ENCODE measurements at places on chromosomes 7 and 10. TPM values are rescaled to one million over a fixed set of nuclear protein-coding genes. Genes with fewer than 3 reads are reported as not detected.

DNA sequence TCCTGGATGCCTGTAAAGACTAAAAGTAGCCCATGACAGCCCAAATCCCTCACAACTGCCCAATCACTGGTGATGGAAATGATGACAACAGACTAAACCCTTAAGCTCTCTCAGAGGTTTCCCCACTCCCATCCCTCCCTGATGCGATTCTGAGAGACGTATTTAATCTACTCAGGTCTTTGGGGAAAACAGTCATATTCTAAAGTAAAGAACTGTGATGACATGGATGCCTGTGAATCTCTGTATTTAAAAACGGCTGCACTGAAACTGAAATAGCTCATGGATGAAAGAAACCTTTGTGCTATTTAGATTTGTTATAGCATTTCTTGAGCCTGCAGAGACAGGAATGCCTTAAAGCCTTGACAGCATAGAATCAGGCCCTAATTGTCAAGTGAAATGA is 28.5 kb downstream of the VPS41 start:
- H3K27me3 ChIP-seq = no peaks in the 10 kb centered on the region
- no peak for DNase-seq
- no peak overlapping the region for H3K27ac ChIP-seq
- no peaks in the 10 kb centered on the region for H3K4me1 ChIP-seq
- H3K36me3 ChIP-seq = no peaks in the 10 kb centered on the region
- H3K4me3 ChIP-seq = no peak overlapping the region

DNA sequence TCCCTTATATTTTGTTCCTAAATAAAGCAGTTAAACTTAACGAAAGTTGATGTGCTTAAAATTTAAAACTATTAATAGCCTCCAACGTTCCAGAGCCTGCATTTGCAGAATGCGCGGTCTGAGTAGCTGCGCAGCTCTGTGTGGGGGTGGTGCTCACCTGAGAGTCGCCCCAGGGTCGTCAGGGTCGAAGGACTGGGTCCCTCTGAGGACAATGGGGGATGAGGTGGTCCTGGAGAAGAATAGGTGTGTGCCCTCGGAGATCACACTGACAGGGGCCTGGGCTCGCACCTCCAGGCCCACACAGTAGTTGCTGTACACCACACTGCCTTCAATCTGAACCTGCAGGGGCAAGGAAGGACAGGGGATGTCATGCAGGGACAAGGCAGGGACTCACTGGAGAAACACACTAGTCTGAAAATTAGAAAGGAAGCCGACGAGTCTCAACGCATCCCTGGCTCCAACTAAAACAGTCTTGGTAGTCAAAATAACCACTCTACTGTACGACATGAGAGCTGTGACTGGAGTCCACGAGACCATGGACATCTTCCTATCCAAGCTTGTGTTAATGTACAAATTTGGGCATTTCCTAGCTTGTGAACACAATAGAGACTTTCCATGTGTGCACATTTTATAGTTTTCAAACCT is 54.4 kb downstream of the PKD1L1 start:
- no peaks in the 10 kb centered on the region for H3K36me3 ChIP-seq
- no peaks in the 10 kb centered on the region for H3K4me1 ChIP-seq
- no peaks in the 10 kb centered on the region for H3K27me3 ChIP-seq
- no peak overlapping the region for H3K4me3 ChIP-seq
- DNase-seq = no peak

DNA sequence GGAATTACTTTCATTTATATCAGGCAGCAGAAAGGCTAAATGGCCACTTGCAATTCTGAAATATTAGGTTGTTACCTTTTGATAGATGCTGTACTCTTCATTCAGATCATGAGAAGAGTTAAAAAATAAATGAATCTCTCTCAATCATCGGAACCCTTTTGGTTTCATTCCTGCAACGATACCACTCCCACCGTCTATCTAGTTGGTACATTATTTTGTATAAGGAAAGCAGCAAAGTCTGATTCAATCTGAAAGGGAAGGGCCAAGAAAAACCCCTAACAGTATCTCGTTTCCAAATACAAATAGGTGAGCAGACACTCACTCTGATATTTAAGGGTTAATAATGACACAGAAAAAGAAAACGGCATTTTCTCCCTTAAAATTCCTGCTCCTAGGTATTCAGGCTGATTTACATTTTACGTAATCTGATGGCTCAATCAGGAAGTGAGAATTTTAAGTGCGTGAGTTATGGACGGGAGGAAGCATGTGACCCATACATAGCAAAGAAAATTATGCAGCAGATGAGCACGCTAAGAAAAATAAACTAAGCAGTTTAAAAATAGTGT is 209.4 kb upstream of the KLF14 start:
- peaks cover 33% of the 10 kb centered on the region for H3K4me1 ChIP-seq
- peak overlapping the region; percentile 88 for H3K27ac ChIP-seq
- no peaks in the 10 kb centered on the region for H3K36me3 ChIP-seq
- no peak overlapping the region for H3K4me3 ChIP-seq
- DNase-seq = no peak
- H3K27me3 ChIP-seq = no peaks in the 10 kb centered on the region

DNA sequence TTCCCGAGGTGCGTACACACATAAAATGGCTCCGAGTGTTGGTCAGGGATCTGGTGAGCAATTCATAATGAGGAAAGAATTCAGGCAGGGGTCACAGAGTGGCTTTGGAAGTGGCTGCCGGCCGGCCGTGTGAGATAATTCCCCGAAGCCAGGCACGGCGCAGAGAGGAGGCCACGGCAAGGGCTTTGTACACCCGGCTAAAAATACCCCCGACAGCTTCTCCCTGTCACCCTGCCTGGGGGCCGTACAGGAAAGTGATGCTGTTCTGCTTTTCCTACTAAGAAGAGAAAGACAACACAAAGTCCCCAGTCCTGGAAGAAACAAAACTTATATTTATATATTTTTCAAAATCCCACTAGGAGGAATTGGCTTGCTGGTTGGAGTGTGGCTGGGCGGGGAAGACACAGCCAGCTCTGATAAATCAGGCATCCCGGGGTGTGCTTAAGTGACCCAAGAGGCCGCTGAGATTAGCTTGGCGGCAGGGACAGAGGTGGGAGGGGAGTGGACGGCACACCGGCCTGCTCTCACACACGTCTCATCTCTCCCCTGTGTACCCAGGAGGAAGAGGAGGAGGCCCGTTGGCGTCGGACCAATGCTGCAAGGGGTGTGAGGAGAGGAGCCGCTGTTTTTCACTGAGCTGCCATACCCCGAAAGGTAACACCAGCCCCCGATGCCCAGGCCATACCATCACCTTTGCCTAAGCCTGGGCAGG is 70.5 kb downstream of the ZMIZ1 start:
- H3K27ac ChIP-seq = peak overlapping the region; percentile 39
- peaks cover 77% of the 10 kb centered on the region for H3K4me1 ChIP-seq
- no peaks in the 10 kb centered on the region for H3K27me3 ChIP-seq
- no peak overlapping the region for H3K4me3 ChIP-seq
- no peaks in the 10 kb centered on the region for H3K36me3 ChIP-seq
- DNase-seq = no peak

DNA sequence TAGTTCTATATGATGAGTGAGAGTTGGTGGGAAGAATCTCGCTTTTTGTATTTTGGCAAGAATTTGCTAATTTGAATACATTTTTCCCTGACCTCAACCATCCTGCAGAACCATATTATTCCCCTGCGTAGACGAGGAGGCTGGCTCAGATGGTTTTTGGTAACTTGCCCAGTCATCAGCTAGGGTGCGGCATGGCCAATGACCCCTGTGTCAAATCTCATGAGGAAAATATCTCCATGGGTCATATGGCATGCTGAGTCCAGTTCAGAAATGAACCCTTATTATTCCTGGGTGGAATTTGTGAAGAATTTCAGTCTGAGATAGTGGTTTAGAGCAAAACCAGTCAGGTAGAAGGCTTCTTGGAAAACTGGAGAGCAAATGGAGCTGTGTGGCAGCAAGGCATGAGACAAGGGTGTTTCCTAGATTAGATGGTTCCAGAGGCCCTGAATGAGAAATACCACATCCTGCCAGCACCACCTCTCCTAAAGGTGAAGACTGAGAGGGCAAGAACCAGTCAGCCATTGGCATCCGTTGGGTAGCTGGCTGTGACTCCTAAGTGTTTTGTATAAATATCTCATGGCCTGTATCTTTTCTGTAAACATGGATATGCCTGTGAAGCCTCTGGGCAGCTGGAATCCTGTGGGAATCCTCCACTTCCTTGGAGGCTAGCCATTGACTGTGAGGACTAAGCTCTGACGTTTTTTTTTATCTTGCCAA is 5.8 kb upstream of the UPP1 start:
- no peaks in the 10 kb centered on the region for H3K27me3 ChIP-seq
- H3K36me3 ChIP-seq = no peaks in the 10 kb centered on the region
- H3K4me3 ChIP-seq = no peak overlapping the region

DNA sequence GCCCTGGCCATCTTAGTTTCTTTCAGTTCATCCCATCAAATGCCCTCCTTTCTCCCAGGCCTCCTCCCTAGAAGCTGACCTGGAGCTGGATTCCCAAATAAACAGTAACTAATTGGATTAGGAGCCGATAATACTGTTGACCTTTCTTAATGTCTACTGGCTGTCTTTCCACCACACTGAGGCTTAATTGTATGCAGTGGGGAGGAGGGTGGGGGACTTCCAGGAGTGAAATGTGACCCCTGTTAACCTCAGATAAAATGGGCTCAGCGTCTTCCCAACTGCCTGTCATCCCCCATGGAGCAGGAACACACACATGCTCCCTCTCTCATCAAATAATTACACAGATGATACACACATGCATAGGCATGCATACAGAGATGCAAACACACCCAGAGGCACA is 53.7 kb upstream of the LBX1 start:
- no peak overlapping the region for H3K27ac ChIP-seq
- peaks cover 8% of the 10 kb centered on the region for H3K27me3 ChIP-seq
- DNase-seq = no peak
- no peaks in the 10 kb centered on the region for H3K36me3 ChIP-seq

DNA sequence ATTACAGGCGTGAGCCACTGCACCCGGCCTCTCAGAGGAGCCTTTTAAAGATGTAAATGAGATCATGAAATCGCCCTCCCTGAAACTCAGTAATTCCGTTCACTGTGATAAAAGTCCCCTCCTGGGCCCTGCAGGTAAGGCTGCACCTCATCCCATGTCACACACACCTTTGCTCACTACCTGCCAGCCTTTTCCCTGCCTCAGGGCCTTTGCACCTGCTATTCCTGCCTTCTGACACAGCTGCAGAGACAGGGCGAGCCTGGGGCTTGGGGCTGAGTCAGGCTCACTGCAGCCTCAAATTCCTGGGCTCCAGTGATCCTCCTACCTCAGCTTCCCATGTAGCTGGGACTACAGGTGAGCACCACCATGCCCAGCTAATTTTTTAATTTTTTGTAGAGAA is 118.8 kb downstream of the MYL10 start:
- no peaks in the 10 kb centered on the region for H3K36me3 ChIP-seq
- DNase-seq = no peak
- H3K27me3 ChIP-seq = no peaks in the 10 kb centered on the region
- H3K27ac ChIP-seq = no peak overlapping the region

DNA sequence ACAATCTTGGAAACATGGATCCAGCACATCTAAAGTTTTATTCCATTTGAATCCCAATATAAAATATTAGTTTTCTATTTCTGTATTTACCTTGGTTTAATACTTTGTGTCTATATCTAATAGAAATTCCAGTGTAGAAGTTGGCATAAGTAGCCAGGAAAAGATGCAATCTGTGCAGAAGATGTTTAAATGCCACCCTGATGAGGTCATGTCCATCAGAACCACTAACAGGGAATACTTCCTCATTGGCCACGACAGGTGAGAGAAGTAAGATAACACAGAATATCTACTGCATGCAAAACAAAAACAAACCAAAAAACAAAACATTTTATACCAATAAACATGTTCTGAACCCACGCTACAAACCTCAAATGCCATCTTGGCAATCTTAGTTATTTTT is 15.7 kb downstream of the PLEKHS1 start:
- no peaks in the 10 kb centered on the region for H3K4me1 ChIP-seq
- H3K27ac ChIP-seq = no peak overlapping the region
- DNase-seq = no peak
- H3K36me3 ChIP-seq = no peaks in the 10 kb centered on the region
- H3K27me3 ChIP-seq = no peaks in the 10 kb centered on the region
- no peak overlapping the region for H3K4me3 ChIP-seq

DNA sequence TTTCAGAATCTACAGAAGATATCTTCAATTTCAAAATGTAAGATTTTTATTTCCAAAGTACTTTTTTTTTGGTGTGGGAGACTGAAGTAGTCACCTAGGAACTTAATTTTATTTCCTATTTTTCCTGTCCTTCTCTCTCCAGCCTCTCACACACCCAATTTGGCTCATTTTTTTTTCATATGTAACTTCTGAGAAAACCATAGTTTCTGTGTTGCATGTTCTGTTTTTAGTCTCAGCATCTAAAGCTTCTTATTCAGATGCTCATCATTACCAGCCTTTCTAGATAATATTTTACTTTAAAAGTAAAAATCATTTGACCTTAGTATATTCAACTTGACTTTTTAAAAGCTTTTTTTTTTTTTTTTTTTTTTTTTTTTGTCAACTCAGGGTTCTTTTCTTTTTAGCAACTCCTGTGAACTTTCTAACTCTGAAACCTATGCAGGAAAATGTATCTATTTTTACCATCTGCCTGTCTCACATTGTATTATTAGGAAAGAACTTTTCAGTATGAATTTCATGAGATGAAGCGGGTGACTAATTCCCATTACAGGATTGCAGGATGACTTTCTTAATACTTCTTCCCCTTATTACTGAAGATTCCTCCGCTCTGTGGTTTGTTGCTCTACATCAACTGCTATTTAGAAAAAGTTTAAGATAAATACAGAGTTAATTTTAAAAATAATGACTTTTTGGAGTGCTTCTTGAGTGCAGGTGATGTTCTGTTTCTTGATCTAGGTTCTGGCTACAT is 73.6 kb upstream of the LSM8 start:
- no peak for DNase-seq
- H3K4me1 ChIP-seq = no peaks in the 10 kb centered on the region
- no peak overlapping the region for H3K4me3 ChIP-seq

DNA sequence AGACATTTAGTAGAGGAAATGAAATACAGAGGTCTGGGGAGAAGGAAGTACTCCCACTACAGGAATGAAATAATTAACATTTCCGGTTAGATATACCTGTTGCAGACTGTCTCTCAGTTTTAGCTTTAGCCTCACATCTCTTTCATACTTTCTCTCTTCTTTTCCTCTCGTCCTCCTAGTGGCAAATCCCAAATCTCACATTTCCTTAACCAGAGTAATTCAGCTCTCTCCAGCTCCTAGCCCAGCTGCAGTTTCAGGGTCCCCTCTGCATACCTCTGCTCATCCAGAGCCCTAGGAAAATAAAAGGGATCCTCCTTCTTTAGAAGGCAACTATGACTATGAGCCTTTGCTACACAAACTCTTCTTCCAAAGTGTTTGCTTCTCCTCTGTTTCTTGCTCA is 643.2 kb downstream of the PHTF2 start:
- H3K36me3 ChIP-seq = no peaks in the 10 kb centered on the region
- no peaks in the 10 kb centered on the region for H3K27me3 ChIP-seq
- no peak overlapping the region for H3K4me3 ChIP-seq

The BICC1 gene
- 12.4 TPM for total RNA-seq

The VPS37D gene
- total RNA-seq = 3.9 TPM

The CDNF gene
- total RNA-seq = 5.0 TPM

The AKR1C4 gene
- total RNA-seq = not detected
